Stimulated activated CD8-positive, alpha-beta memory T cell treated with anti-CD3 and anti-CD28 coated beads, Interleukin-4, amount 100 ng/mL, for 1 hour (primary cell): ENCODE measurements at places on chromosomes 2 and 18.
A peak's percentile ranks its signal among the peaks of the same experiment; 100 is the strongest.

- peak; percentile 5 for DNase-seq
These were observed 785 bp downstream of the CLASP1 start for GRCh38 chr2:121648206-121649148.

- DNase-seq = no peak
These were observed 100.0 kb upstream of the CXCR4 start for GRCh38 chr2:136217996-136218395.

GRCh38 chr2:111982822-111983221 lies 72.2 kb upstream of the TMEM87B start:
- no peak for DNase-seq

DNA sequence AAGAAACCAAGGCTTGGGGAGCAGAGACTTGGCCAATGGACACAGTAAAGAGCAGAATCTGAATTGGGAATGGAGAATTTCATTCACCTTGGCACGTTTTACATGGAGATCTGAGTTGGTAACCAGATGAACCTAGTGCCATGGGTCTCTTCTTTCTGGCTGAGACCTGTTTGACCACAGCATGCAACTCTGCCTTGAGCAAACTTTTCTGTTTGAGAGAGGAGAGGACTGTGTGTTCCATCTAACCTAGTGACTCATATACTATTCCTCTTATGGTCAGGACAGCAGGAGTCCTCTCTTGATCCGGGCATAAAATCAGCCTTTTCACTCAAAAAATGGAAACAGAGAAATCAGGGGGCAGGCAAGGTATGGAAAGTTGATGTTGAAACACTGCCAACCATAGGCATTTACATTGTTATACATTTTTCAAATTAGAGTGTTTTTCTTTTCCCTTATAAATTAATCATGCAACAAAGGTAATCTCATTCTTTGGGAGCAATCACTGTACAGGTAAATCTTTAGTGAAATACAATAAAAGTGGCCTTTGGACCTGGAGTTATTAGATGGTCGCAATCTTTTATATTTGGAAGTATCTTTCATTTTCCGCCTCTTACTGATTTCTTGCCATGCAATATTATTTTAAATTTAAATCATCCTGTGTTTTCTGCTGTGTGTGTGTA lies 86.7 kb downstream of the NRP2 start:
- no peak for DNase-seq

DNA sequence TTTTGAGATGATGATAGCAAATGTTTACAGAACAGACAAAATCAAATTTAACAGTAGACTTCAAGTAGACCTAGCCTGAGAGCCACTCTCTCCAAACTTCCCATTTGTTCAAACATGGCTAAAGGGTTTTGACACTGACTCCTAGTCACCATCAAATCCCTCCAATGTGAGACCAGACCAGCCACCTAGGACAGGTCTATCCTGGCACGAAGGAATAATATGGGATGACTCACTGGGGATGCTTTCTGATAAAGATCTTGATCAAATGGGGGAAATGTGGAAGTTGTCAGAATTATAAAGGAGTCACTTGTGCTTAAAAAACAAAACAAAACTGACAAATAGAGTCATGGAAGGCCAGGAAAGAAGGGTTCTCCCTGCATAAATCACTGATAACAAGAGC lies 95.7 kb downstream of the EDAR start:
- no peak for DNase-seq

- DNase-seq = no peak
These were observed 50.4 kb downstream of the MBD2 start for GRCh38 chr18:54173980-54174630.

DNA sequence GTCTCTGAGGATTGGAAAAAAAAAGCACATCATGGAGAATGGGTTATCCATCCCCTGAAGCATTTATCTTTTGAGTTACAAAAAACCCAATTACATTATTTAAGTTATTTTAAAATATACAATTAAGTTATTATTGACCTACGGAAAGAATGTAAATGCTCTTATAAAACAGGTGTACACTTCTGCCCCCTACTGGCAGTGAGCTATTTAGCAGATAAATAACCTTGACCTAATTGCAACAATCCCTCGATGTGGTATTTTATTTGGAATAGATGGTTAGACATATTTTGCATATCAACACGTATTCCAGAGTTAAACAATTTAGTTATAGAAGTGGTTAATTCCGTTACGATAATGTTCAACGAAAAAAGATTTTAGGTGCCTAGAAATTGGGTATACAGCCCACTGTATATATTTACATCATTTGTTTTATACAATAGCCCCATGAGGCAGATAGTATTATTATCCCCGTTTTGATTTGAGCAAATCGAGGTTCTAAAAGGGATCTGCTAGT lies 9.1 kb upstream of the DAW1 start:
- no peak for DNase-seq

DNA sequence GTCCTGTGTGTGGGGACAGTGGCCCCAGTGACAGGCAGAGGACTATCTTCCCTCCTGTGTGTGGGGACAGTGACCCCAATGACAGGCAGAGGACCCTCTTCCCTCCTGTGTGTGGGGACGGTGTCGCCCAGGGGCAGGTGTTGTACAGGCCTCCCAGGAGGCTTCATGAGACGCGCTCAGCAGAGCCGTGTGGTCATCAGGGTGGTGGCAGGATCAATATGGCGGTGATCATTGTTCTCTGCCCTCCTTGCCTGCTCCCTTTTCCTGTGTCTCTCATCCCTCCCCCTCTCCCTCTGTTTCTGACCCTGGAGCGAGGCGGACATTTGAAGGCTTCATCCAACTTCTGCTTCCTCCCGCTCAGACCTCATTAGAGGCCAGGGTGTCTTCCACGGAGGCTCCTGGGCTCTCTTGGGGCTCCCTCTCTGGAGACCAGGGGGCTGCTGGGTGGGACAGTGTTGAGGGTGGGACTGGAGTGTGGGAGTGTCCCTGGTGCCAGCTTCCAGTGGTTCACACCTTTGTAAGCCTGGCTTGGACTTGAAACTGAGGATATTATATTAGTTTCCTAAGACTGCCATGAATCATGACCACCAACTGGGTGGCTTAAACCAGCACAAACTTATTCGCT lies 59.5 kb downstream of the ACKR3 start:
- no peak for DNase-seq

GRCh38 chr18:79583426-79583825 lies 96.2 kb upstream of the CTDP1 start:
- DNase-seq = no peak
